Activated CD4-positive, alpha-beta T cell treated with anti-CD3 and anti-CD28 coated beads, Interleukin-2, amount 50 U/mL, for 4 hours (primary cell): ENCODE measurements at places on chromosomes 12 and 14.

DNA sequence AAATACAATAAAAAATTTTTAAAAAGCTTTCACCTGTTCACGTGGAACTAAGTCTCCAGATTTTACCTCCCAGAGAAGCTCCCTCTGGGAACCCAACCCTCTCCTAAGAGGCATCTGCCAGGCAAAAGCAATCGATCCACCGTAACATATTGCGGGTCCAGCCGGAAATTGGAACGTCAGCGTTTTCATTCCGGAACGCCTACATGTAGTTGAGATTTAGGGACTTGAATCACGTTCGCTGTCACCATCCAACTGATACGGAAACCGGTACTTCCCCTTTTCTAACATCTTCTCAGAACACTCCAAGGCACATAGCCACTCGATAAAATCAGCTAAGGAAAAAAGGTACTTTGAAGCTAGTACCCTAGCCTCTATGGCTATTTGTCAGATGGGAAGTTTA, 70.3 kb downstream of the COX16 start:
- peak; percentile 1 for DNase-seq

GRCh38 chr12:54984658-54985376, at the start of gene TESPA1:
Gene TESPA1 (minus strand): TSS chr12:54984762. CDS start chr12:54974562, 10,200 bp downstream.
- peak; percentile 72 for DNase-seq

GRCh38 chr12:7499636-7500035, 3.9 kb downstream of the CD163 start:
- DNase-seq: no peak

DNA sequence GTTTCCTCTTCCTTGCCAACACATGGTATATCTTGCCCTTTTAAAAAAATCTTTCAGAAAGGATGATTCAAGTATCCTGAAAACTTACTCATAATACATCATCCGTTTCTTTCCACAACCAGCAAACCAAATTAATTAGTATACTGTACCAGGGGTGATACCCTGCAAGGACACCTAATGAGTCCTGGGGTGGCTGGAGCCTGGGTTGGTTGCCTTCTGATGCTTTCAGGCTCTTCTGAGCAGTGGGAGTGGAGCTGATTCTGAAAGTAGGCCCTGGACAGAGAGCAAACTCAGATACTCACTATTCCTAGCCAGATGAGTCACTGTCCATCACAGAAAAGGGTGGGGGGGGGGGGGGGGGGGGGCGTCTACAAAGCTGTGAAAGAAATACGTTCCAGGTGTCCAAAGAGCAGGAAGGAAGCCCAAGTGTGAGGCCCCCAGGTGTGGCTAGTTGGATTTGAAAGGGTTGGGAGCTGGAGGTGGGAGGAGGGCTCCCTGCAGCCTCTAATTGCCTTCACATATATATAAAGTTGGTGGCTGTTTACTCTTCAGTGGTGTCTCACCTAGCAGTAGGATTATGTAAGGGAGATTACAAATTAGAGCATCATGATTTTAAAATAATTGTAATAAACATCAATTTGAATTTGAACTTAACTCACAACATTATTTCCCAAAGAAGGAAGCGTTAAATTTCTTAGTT, 36.5 kb downstream of the FBXO33 start:
- DNase-seq: no peak

- DNase-seq: no peak
Measured at GRCh38 chr12:92900941-92901340, 28.2 kb downstream of the EEA1 start.

DNA sequence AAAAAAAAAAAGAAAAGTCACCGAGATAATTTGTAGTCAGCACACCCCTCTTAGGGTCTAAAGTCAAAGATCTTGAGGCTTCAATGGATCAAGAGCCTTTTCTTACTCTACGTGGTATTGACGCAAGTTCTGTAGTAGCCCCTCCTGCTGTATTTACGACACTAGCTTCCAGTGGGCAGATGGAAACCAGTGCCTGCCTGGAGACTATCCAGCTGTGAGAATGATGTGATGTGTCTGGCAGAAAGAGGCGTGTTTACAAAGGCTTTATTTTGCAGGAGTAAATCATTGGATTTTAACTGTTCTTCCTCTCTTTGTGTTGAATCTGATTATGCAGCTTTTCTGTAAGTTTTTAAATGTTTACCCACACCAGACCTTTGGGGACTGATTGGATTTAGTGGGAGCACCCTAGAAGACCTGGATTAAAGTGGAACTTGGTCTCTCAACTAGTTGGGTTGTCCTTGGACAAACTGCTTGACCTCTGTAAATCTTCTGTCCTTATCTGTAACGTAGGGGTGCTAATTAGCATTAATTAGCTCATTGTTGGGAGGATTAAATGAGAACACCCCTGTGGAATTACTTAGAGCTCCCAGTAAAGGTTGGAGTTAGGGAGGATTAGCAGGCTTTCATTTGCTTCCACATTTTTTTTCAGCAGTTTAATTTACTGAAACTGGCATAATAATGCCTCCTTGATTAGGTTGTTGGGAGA, 72.4 kb downstream of the RASSF3 start:
- no peak for DNase-seq

GRCh38 chr12:128178966-128179365, 88.0 kb upstream of the TMEM132C start:
- DNase-seq: no peak

DNA sequence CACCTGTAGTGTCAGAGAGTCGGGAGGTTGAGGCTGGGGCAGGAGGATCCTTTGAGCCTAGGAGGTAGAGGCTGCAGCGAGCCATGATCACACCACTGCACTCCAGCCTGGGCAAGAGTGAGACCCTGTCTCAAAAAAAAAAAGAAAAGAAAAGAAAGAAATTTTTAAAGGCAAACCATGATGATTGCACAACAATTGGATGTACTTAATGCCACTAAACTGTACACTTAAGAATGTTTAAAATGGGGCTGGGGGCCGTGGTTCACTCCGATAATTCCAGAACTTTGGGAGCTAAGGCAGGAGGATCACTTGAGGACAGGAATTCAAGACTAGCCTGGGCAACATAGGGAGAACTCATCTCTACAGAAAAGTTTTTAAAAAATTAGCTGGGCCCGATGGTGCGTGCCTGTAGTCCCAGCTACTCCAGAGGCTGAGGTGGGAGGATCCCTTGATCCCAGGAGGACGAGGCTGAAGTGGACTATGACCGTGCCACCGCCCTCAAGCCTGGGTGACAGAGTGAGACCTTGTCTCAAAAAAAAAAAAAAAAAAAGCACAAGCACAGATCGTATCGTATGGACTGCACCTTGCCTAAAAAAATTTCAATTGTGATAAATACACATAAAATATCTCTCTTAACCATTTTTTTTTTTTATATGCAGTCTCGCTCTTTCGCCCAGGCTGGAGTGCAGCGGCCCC, 32.7 kb downstream of the JAG2 start:
- no peak for DNase-seq

- no peak for DNase-seq
Measured at GRCh38 chr14:72744416-72745120, 149.3 kb downstream of the DPF3 start.

- DNase-seq: no peak
Measured at GRCh38 chr14:77554207-77554606, 55.6 kb upstream of the ISM2 start.

- DNase-seq: no peak
Measured at GRCh38 chr14:86013641-86014040, 483.7 kb downstream of the FLRT2 start.

DNA sequence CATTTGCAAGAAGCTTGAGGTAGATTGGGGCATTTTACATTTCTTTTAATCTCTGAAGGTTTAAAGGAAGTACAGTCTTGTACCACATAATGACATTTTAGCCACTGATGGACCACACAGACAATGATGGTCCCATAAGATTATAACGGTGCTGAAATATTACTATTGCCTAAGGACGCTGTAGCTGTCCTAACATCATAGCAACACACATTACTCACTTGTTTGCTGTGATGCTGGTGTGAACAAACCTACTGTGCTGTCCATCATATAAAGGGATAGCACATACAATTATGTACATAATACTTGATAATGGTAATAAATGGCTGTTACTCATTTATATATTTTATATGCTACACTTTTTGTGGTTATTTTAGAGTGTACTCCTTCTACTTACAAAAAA, 127.1 kb upstream of the CPNE8 start:
- DNase-seq: no peak

DNA sequence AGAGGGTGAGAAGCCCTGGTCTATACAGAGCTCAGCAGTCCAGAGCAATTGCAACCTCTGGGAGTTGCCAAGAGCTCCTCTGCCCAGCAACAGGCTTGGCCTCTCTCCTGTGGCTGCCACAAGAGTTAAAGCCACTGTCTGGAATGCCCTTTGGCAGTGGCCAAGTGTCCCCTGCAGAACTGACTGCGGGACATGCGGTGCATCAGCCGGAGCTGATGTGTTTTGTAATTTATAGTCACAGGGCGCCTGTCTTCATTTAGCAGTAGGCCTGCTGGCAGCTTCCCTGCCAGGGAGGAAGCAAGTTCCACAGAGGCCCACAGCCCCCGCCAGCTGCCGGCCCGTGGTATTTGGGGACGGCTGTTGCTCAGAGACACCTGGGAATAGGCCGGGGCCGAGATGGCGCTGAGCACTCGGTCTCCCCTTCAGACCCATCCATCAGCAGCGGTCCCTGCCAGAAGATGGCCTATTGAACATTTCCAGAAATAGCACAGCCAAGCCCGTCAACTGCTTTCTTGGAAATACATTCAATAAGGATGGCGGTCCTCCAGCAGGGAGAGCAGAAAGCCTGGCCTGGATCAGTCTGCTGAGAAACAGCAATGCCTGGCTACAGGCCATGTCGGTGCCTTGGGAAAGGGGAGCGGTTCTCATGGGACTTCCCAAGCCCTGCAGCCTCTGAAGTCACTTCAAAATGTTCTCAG, 217.4 kb downstream of the CRADD start:
- DNase-seq: no peak

GRCh38 chr12:98211909-98212695, 303.3 kb upstream of the TMPO start:
- DNase-seq: no peak

DNA sequence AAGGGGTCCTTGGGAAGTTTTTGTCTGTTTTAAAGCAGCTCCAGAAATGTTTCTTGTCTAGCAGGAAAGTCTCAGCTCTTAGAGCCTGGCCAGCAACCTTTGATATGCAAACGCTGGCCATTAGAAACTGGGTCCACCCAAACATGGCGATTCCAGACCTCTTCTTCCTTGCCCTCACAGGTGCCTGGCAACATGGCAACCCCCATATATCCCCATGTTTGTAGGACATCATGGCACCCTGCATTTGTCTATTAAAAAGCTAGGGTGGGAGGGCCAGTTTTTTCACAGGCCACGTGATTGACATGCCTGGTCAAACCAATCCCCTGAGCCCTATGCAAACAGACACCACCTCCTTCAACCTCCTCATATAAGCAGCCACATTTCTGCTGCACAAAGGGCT, 848.7 kb upstream of the FOXG1 start:
- DNase-seq: no peak

DNA sequence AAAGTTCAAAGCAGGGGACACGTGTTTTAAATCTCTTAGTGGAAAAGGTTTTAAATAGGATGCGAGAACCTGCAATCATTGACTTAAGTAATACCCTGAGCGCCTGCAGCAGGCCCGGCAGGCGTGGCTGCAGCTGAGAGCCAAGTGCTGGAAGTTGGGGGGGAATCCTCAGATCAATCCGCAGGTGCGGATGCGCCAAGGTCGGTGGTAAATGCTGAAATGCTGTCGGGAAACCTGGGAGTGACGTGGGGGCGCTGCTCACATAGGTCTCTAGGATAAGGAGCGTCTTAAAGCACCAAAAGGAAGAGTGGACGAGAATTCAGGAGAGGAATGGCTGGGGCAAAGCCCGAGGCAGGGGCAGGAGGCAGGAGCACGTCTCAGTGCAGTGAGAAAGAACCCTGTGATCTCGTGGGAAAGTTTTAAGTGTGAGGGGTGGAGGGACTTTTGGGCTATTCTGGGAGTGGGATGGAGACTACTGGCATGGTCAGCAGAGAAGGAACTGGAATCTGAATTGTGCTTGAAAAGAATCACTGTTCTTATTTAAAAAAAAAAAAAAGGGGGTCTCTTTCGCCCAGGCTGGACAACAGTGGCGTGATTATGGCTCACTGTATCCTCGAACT, 883 bp upstream of the CDCA4 start:
- DNase-seq: peak; percentile 26

- DNase-seq: no peak
Measured at GRCh38 chr12:57877876-57878275, 31.3 kb upstream of the CTDSP2 start.

DNA sequence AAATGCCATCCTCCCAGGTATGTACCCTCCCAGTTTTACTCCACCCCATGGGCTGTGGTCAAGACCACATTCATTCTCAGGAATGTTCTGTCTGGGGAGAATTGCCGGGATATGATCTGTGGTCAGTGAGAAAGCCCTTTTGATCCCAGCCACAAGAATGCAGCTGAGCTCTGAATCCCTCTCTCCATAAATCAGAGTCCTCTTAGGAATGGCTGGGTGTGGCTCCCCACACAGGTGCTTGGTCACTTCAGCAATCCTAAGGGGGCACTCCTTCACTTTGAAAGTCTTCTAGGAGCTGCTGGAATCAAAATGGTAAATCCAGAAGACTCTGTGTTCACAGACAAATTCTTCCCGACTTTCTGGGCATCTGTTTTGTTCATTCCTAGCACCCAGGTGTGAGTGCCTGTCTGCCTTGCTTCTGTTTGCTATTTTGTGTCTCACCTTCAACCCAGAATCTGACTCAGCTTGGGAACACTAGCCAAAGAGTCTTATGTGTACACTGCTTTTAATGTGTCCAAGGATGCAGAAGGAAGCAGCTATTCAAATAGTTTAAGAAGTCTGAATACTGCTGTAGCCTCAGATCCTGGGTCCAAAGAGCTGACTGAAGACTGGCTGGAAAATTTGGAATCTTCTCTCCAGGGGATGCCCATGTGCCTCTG, 144.6 kb upstream of the CDKN3 start:
- DNase-seq: no peak

DNA sequence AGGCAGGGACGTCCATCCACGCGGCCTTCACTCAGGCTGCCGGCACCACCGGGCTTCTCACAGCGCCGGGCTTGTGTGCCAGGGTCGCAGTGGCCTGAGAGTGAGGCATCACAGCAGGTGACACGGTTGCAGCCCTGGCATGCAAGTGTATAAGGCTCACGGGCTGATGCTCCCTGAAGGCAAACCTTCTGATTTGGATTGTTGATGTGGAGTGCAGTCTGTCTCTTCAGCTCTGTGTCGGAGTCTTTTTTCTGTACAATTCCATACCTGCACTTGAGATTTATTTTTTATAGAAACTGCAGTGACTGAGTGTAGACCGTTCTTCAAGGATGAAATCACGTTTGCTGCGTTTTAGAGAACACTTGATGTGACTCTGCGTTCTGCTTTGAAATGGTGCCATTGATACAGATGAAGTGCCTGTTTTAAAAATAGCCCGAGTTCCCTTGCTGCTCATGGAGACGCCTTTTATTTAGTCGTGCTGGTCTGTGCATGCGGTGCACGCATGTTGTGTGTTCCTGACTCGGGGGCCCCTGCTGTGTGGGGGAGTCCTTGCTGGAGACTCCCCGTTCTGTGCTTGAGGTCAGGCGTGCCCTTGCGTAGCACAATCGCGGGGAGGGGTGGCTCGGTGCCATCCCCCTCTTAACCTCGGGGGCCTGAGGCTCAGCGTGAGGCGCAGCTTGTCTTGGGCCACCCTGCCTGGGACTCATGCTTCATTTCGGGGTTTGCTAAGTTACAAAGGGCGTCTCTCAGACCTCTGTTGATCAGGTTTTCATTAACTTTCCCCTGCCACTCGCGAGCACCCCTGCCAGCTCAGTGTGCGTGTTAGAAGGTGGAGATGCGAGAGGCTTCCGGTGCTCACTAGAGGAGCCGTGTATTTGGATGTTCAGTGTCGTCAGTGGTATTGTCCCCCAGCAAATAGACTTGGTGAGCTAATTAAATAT, 21.6 kb upstream of the AMN start:
- no peak for DNase-seq
